ENCODE measurements at places on chromosomes 16 and 17. TPM values are rescaled to one million over a fixed set of nuclear protein-coding genes. Genes with fewer than 3 reads are reported as not detected.
A peak's percentile ranks its signal among the peaks of the same experiment; 100 is the strongest.

GRCh38 chr17:2700491-2701141, 10.9 kb downstream of the CLUH start:
- DNase-seq: no peak

- no peak for DNase-seq
Measured at GRCh38 chr16:85148931-85149330, 36.7 kb upstream of the CIBAR2 start.

DNA sequence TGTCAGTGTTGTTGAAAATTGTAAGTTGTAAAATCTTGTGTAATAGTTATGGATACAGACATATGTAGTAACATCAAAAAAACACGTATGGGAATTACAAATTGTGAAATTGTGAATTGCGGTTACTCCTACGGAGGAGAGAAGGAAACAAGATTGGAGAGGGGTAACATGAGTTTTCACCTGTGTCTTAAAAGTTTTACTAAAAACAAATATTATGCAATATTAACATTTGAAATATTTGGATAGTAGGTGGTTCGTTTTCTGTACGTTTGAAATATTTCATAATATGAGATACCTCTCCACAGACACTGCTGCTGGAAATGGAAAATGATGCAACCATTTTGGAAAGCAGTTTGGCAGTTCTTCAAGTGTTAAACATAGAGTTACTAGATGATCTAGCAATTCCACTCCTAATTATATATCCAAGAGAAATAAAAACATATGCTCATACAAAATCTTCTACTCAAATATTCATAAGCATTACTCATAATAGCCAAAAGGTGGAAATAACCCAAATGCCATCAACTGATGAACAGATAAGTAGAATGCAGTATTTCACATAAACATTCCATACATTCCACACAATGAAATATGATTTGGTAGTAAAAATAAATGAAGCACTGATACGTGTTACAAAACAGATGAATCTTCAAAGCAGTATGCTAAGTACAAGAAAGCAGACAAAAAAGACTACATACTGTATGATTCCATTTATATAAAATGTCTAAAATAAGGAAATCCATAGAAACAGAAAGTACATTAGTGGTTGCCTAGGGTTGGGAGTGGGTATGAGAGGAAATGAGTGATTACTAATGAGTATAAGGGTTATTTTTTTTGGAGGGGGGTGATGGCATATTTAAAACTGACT, 40.7 kb upstream of the ABCA10 start:
- DNase-seq: no peak

- no peak for DNase-seq
Measured at GRCh38 chr16:54817432-54817831, 113.2 kb upstream of the IRX5 start.

GRCh38 chr16:88584676-88585075, 14.5 kb downstream of the ZC3H18 start:
- no peak for DNase-seq

DNA sequence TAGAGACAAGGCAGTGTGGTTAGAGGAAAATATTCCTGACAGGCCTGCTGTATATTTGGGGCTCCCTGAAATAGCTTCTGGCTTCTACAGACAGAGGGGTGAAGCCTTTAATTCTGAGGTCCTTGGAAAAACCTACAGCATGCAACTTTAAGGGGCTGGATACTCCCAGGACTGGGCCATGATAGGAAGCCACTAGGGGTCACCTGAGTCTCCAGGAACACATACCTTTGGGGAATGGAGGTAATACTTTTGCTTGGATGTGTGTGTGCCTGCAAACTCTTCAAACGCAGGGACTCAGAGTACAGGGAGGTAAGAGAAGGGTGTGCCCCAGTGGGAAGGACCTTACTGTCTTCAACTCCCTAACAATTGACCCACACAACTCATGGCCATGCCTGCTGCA, 4.1 kb downstream of the ASIC2 start:
- no peak for DNase-seq

DNA sequence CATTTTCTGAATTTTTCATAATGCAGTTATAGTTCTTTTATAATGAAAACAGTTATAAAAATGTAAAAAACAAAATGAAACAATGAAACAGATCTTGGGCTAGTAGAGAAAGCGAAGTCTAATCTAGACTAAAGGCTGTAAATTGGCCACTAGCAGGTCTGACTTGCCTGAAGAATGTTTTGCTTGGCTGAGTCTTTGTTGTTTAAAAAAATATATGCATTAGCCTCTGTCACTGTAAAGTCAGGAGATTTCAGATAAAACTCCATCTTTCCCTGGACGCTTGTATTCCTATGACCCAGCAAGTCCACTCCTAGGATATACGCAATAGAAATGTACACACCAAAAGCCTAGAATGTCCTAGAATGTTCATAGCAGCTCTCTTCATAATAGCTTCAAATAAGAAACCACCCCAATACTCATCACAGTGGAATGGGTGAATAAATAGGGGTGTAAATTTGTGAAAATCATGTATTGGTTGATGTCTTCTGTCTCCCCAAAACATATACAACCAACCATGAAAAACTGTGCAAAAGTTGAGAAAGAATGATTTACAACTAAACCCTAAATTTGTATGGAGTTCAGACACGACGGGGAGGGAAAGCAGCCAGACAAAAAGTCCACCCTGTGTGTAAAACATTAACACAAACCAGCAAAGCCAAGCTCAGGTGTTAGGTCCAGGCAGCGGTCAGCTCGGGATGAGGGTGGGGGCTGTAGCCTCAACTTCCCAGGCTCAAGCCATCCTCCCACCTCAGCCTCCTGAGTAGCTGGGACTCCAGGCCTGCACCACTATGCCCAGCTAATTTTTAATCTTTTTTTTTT, 37.7 kb upstream of the MEAK7 start:
- DNase-seq: no peak

- DNase-seq: peak; percentile 98
Measured at GRCh38 chr17:17496189-17497064, at the start of gene RASD1. Gene RASD1, minus strand, starts transcription at chr17:17496395. Its CDS starts 214 bp downstream, at chr17:17496181.

DNA sequence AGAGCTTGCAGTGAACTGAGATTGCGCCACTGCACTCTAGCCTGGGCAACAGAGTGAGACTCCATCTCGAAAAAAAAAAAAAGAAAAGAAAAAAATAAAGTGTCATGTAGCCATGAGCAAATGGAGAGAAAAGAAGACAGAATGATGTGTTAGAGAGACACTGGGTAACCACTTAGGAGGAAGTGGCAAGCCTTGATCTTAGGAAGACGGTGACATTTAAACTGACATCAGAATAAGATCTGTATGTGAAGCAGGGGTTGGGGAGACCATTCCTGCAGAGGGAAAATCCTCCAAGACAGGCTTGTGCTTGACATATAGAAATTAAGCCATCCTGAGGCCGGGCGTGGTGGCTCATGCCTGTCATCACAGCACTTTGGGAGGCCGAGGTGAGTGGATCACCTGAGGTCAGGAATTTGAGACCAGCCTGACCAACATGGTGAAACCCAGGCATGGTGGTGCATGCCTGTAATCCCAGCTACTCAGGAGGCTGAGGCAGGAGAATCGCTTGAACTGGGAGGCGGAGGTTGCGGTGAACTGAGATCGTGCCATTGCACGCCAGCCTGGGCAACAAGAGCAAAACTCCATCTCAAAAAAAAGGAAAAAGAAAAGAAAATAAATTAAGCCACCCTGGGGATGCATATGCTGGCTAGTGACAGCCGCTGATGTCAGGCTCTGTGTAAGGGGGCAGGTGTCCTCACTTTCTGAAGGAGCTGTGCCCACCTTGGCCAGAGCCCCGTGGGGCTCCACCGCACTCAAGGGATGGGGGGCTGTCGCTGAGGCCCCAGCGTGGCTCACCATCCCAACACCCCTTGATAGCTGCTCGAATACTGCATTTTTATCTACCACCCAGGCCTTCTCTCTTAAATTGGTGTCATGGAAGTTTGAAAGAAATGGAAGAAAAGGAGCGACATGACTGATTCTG, 13.1 kb upstream of the CYB5B start:
- DNase-seq: no peak

GRCh38 chr16:72860726-72861562, 187.0 kb downstream of the ZFHX3 start:
- peak; percentile 60 for DNase-seq

GRCh38 chr17:32528825-32529224, 42.0 kb downstream of the CDK5R1 start:
- DNase-seq: no peak

- DNase-seq: no peak
Measured at GRCh38 chr17:70613681-70614080, 444.3 kb downstream of the KCNJ2 start.

DNA sequence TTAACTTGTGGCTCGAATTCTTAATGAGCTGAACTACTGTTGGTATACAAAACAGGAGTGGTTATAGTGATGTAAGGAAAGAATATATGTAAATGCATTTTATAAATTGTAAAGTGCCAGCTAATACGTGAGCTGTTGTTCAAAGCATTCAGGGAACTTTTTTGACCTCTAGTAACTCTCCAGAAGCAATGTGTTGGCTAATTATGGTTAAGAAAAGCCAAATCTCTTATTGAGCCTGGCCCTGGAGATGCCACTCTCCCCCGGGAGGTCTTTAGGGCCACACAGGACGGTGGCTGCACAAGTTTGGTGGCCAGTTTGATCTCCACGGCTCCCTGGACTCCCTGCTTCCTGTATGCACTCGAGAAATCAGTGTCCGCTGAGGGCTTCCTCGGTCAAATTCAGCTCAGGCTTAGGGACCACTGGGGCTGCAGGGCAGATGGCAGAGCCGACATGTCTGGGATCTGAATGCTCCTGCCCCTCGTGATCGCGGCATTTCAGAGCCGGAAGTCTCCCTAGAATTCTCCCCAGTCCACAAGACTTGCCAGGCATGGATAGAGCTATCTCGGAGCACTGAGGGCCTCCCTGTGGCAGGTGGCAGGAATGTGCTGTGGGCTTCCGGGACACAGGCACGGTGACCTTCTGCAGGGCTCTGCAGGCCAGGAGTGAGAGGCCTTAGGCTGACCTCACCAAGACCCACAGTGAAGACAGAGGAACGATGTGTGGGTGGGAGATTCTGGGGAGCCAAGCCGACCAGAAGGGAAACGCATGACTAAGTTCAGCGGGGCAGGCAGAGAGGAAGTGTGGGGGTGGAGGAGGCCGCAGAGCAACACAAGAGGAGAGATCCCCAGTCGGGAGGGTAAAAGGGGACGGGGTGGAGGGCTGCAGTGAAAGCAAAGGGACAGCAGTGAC, 18.6 kb upstream of the PITPNM3 start:
- DNase-seq: peak; percentile 51

DNA sequence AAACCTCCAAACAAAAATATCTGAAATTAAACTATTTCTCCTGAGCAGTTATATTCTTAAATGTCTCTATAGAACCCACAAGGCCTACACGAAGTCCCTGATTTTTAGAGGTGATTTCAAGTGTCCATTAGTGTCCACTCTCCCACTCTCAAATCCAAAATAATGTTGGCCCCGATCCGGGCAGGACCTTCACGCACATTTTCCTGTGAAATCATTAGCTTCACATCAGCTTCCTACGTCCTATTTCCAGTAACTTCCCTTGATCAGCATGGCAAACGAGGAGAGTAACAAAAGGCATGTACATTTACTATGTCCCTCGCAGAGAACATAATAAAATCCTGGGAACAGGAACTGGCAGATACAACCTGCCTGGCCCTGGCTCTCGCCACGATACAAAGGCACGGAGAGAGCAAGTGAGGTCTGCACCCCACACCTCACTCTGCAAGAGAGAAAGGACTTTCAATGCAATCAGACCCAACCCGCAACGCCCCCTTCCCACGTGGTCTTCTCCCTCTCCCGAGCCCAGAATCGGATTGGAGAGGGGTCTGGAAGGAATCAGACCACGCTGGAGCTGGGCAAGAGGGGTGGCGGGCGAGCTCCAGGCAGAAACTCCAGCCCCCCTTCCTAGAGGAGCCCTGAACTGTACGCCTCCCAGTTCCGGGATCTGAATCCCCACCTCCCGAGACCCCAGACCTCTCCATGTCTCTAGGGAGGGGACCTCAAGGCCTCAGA, 17.5 kb upstream of the C17orf78 start:
- DNase-seq: peak; percentile 55

DNA sequence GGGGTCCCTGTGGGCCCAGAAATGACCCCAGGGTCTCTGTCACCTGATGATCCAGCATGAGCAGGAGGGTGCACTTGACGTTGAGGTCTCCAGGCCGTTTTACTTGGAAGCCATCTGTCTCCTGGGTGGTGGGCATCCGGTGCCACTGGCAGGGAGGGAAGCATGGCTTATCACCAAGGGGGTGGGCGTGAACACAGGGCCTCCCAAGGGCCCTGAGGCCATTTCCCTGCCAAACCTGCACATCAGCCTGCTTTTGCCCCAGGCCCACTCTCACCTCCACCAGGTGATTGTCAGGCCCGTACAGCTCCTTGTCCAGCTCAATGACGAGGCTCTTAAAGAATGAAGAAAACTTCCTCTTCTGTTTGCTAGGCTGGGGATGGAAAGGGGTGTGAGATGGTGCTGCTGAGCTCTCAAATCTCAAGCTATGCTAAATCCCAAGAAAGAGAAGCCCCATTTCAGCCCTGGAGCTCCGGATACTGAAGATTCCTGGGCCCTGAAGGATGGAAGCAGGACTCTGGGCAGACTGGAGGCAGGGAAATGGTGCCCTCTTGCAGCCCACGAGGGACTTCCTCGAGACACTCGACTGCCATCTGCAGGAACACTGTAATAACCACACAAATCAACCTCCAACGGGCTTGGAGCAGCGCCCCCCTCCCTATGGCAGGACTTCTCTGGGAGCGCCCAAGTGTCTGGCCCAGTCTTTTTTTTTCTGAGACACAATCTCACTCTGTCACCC, 7.1 kb upstream of the FTSJ3 start:
- DNase-seq: peak; percentile 42

DNA sequence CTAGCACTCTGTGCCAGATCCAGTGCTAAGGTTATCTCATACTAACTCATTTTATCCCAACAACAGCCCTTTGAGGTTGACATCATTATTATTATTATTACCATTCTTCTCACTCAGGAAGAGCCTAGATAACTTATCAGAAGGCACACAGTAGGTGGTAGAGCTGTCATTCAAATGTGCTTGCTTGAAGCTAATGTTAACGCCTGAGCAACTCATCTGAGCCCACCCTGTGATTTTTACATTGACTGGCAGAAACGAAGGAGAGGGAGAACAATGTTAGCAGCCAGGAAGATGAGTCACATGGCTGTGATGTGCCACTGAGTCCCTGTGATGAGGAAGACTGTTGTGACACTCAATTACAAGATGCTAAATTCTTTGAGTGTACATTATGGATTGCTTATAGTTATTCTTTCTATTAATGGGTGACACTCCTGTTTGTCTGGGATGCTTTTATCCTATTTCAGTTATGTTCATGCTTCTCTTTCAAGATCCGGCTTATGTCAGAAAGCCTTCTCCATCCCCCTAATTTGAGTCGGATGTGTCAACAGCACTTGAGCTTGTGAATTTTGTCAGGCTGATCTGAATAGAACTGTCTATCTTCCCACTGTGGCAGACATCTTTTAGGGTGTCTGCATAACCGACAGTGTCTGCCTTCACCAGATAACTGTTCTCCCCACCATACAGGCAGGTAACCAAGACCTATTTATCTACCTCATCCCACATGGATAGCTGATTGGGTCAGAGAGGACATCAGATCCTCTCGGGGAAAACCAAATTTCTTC, 426.4 kb downstream of the CA10 start:
- DNase-seq: no peak

- no peak for DNase-seq
Measured at GRCh38 chr16:78925083-78925767, 675.3 kb downstream of the MAF start.

- no peak for DNase-seq
Measured at GRCh38 chr16:51453251-51453650, 302.2 kb upstream of the SALL1 start.

GRCh38 chr17:79668344-79669250, 57.7 kb upstream of the RBFOX3 start:
- no peak for DNase-seq

TSNAXIP1 gene
- total RNA-seq: 4.1 TPM

HOXB5 gene
- not detected for total RNA-seq

STRADA gene
- total RNA-seq: 47.6 TPM

P2RX1 gene
- total RNA-seq: 0.27 TPM

RPH3AL gene
- 4.3 TPM for total RNA-seq

GP1BA gene
- not detected for total RNA-seq

Data from cerebellum (tissue), 4 donors.